Stimulated activated CD4-positive, alpha-beta T cell treated with anti-CD3 and anti-CD28 coated beads, Interleukin-15, amount 100 ng/mL, for 1 hour (primary cell): ENCODE measurements at places on chromosomes 16 and 17.

GRCh38 chr17:78357672-78358537, 2.0 kb downstream of the SOCS3 start:
- DNase-seq = no peak

DNA sequence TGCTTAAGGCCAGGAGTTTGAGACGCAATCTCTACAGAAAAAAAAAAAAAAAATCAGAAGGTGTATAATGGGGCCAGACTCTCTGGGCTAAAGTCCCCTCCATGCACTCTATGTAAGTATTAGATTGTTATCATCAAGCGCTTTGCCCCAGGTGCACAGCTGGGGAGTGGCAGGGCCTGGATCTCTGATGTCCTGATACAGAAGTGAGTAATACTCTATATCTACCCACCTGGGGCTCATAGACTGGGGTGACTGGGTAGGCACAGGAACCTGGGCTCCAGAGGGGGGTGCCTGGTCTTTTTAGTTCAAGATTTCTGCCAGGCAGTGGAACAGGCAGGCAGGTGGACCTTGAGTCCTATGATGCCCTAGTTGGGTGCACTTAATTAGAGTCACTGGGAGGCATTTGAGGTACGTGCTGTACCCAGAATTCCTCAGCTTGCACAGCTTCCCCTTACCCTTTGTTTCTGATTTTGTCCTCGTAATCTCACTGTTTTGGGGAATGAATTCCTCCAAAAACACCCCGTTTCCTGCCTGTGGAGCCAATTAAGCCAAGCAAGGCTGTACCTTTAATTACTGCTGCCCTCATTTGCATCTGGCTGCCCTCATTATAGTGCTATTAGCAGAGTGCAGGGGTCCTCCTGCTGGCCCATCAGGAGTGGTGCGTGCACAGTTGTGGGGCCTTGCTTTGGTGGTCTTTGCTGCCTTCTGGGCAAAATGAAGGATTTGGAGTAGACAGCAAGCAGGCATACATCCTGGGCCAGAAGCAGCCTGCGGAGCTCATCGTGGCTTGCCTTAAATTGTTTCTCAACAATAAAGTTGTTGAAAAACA, 239.0 kb downstream of the SNX29 start:
- no peak for DNase-seq

- no peak for DNase-seq
These were observed 108.5 kb downstream of the NLK start for GRCh38 chr17:28151001-28151400.

DNA sequence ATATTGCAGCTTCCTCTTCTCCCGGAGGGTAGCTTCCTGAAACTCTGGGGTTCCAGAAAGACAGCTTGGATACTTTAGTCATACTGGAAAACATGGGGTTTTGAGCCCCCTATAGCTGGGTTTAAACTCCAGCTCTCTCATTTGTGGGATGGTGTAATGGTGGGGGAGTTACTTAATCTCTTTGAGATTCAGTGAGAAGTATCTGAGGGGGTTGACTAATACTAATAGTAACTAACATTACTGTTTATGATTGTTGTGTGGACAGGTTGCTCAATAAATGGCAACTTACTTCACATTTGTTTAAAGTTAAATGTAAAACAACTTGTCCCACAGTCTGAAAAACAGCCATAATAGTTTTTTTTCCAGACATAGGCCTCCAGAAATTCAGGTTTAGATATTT, 5.1 kb upstream of the SUZ12 start:
- no peak for DNase-seq

DNA sequence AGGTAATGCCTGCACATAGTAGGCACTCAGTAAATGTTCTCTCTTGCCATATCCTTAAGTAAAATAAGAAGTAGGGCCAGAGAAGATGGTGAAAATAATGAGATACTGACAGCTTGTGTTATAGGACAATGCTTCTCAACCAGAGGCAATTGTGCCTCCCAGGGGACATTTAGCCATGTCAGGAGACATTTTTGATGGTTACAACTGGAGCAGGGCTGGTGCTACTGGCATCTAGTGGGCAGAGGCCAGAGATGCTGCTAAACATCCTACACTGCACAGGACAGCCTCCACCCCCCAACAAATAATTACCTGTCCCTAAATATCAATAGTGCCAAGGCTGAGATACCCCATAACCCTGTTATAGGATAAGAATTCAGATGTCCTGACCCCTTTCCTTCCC, 1.7 kb downstream of the RAD51D start:
- no peak for DNase-seq

DNA sequence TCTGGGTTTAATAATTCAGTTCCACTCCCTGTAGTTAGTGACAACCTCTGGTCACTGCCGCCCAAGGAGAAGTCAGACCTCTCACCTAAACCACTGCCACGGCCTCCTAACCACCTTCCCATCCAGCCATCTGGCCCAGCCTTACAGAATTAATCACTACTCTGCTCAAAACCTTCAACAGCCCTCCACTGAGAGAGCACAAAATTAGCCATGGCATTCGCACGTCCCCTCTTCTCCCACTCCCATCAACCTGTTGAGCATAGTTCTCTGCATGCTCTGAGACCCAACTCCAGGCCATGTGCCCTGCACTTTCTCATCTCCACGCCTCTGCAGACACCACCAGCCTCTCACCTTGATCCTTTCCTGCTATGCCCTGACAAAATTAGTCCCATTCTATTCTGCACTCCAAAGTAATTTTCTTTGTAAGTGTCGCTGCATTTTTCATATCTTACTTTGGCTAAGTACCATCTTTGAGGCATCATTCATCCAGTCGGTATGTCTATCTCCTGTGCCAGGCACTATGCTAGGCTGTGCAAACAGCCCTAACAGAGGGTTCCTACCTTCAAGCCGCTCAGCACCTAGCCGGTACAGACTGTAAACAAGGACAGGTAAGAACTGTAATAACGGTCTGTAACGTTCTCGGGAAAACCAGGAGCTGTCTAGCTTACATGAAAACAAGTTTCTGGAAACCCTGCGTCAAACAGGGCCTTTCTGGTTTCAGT, 963 bp downstream of the COPRS start:
- DNase-seq = no peak

GRCh38 chr16:23949630-23950290, 114.0 kb downstream of the PRKCB start:
- DNase-seq = peak; percentile 34

- no peak for DNase-seq
These were observed 425.8 kb upstream of the ZFHX3 start for GRCh38 chr16:73473713-73474112.

- DNase-seq = no peak
These were observed at the start of gene CES1 for GRCh38 chr16:55832773-55833691. Gene CES1 (minus strand): TSS chr16:55833096. CDS start chr16:55833055, 41 bp downstream.

DNA sequence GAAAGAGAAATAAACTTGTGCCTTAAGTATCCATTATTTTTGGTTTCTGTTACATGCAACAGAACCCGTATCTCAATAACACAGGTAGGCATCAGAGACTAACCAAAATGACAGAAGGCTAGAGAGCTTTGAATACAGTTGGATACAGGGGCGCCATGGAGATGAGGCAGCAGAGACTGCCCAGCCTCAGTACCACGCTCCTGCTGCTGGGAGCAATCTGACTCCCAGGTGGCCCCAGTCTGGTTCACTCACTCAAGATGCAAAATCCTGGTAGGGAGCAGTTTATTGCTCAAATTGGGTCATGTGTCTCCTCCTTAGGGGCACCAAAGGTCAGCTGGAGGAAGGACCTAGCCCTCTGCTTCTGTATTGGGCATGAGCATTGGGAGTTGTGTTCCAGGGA, 218.9 kb downstream of the USP22 start:
- DNase-seq = no peak

DNA sequence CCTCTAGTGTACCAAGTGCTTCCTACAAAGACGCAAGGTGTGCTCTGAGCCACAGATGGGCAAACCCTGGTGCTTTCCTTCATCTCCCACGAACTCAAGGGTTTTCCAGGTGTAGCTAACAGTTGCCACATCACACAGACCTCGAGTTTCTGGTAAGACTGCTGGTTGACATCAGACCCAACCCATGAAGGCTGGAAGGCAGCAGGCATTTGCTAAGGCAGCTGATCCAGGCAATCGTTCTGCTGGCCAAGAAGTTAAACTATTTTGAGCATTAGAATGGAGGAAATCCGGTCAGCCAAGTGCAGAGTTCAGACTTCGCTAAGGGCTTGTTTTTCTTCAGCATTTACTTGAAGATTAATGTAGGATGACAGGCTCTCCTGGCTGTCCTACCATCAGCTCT, 11.5 kb downstream of the HAS3 start:
- DNase-seq = no peak

GRCh38 chr17:7582396-7583252, 1.0 kb upstream of the MPDU1 start:
- no peak for DNase-seq

DNA sequence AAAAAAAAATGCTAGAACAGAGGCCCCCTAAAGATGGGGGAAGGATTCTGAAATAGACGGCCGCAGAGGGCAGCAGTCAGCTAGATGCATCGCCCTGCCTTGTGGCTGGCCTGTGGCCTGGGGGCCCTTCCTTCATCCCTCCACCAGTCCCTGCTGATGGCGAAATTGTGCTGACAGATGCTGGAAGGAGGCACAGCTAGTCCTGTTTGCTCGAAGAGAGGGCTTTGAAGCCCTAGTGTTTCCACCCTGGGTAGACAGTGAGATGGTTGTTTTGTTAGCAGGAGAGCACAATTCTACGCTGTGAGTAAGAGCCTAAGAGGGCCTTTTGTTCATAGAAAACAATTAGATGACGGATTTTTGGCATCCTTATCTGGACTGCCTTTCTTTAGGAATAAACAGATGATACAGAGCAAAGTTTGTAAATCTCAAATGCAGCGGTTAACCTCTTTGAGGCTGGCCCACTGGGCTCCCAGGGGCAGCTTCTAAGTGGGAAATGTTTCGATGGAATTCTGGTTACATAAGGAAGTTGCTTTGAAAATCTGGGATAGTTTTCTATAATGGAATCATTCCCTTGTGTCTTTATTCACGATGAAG, 23.0 kb downstream of the VPS35L start:
- DNase-seq = no peak

DNA sequence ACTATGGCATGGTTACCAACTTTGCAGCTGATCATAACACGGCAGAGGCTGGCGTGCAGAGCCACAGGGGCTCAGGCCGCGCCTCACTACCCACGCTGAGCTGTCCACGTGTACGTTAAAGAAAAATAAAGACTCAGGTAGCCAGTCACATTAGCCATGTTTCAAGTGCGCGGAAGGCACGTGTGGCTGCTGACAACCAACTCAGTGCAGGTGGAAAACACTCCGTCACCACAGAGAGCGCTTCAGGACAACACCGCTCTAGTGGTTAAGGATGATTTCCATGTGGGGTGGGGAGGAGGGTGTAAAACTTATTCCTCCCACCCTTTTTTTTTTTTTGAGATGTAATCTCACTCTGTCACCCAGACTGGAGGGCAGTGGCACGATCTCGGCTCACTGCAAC, 33.8 kb downstream of the ZCCHC14 start:
- no peak for DNase-seq

DNA sequence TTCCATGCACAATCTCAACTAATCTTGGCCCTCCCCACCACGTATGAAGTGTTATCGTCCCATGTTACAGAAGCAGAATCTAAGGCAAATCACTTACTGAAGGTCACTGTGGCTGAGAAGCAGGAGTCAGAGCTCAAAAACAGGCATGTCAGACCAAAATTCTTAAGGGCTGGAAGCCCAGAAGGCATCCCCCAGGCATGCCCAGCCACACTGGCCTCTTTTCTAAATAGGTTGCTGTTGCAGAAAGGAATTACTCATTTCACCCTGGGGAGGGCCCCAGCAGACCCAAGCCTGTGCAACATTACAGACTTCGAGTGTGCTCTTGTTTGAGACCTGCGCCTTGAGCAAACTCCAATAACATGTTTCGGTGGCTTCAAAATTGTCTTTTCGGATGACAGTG, 194.1 kb downstream of the RBFOX1 start:
- no peak for DNase-seq

DNA sequence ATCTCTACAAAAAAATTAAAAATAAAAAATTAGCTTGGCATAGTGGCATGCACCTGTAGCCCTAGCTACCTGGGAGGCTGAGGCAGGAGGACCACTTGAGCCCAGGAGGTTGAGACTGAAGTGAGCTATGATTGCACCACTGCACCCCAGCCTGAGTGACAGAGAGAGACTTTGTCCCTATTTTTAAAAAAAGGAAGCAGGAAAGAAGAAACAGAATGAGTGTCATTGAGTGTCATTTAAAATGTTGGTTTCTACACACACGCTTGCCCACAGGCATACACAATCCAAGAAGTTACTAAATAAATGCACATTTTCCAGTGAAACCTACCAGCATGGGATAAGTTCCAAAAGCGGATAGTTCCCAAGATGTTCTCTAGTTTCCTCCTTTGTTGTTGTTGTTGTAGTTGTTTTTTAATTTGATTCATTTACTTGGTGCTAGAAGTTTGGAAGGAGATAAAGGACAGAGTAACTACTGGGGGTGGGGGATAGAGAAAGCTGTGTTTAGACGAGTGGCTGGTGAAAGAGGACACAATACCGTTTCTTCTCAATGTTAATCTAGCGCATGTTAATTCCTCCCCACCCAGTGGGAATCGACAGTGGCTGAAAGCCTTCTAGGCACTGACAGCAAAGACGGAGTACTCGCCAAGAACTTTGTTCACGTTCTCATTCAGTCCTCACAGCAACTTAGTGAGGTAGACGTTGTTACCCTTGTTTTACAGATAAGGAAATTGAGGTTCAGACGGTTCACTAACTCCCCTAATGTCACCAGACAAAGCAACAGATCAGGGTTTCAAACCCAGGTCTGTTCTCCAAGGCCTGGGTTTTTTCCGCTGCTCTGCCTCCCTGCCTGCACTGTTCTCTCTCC, 17.3 kb downstream of the MRPS23 start:
- DNase-seq = no peak

GRCh38 chr17:12850996-12851395, 61.7 kb downstream of the ARHGAP44 start:
- DNase-seq = no peak

GRCh38 chr16:17205279-17206211, 265.2 kb downstream of the XYLT1 start:
- no peak for DNase-seq

- DNase-seq = no peak
These were observed 372.3 kb downstream of the SEC14L1 start for GRCh38 chr17:77513045-77513444.

- no peak for DNase-seq
These were observed 17.9 kb downstream of the WNT9B start for GRCh38 chr17:46869296-46869695.

DNA sequence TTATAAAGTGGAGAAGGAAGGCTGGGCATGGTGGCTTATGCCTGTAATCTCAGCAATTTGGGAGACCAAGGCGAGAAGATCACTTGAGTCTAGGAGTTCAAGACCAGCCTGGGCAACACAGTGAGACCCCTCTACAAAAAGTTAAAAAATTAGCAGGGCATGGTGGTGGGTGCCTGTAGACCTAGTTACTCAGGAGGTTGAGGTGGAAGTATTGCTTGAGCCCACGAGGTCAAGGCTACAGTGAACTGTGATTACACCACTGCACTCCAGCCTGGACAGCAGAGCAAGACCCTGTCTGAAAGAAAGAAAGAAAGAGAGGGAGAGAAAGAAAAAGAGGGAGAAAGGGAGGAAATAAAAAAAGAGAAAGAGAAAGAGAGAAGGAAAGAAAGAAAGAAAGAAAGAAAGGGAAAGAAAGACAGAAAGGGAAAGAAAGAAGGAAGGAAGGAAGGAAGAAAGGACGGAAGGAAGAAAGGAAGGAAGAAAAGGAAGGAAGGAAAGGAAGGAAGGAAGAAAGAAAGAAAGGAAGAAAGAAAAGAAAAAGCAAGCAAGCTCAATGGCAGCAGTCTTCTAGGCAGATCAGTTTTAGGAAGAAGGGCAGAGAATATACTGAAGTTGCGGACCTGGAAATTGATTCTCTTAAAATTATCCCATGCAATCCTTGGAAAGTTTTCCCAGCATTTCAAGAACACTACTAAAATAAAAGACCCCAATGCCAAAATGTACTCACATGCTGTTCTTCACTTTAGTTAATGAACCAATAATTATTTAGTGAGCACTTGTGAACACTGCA, 53.0 kb downstream of the IKZF3 start:
- DNase-seq = no peak

GRCh38 chr17:40646791-40647623, 611 bp downstream of the SMARCE1 start:
- DNase-seq = no peak
